ENCODE measurements at places on chromosomes 13 and 19.

DNA sequence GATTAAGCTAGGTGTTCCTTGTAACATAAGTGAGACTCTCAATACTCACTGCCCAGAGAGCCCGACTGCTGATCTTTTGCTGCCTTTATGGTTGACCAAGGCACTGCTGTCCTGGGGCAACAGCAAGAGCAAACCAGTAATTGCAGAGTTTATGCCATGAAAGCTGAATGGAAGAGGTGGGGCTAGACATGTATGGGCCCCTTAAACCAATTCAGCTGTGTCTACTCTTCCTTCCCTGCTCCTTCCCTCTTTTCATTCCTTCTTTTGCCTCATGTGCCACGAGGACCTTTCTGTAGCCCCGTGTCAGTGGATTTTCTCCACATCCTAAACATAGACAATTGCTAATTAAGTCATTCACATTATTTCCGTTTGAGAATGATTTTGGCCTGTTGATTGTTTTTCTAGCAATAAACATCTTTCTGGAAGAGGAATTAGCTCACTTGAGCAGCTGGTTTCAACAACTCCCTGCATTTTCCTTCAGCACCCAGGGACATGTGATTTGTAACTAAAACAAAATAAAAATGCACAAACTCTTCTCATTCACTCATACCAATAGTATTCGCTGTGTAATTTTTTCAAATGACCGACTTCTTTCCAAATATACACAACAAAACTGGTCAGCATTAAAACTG, 40.5 kb downstream of the RAP2A start:
- DNase-seq, result no peak

DNA sequence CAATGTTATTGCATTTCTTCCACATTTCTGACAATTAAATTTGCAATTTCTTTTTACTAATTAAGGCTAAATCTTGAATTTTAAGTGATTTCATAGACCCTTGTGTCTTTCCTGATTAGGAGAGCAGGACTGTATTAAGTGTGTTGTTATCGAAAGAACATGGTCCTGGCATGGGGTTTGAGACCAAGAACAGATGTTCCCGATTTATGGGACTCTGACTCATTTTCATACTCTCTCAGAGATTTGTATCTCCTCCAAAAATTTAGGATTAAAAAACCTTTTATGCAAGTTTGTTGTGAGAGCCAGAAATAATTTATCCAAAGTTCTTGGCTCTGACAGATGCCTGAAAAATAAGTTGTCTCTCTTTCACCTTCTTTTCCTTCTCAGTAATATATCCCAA, 589.3 kb upstream of the ARGLU1 start:
- DNase-seq, result no peak

- DNase-seq, result no peak
These were observed 9.3 kb upstream of the RUBCNL start for GRCh38 chr13:46396341-46396740.

GRCh38 chr19:15290166-15290565, 42.2 kb downstream of the BRD4 start:
- DNase-seq, result no peak

GRCh38 chr19:13029301-13029880, 34.1 kb downstream of the NFIX start:
- DNase-seq, result no peak

DNA sequence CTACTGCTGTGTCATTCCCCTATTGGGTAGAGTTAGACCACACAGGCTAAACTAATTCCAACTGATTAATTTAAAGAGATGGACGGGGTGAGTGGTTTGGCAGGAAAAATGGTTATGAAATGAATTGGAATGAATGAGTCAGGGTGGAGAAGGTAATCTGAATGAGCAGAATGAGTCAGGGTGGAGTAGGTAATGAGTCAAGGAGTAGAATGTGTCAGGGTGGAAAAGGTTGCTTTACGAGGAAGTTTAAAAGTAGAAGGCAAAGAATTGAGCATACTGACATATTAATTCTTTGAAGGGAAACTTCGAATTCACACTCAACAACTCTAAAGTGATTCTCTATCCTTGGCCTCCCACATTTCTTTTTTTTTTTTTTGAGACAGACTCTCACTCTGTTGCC, 12.7 kb upstream of the ZNF121 start:
- no peak for DNase-seq

DNA sequence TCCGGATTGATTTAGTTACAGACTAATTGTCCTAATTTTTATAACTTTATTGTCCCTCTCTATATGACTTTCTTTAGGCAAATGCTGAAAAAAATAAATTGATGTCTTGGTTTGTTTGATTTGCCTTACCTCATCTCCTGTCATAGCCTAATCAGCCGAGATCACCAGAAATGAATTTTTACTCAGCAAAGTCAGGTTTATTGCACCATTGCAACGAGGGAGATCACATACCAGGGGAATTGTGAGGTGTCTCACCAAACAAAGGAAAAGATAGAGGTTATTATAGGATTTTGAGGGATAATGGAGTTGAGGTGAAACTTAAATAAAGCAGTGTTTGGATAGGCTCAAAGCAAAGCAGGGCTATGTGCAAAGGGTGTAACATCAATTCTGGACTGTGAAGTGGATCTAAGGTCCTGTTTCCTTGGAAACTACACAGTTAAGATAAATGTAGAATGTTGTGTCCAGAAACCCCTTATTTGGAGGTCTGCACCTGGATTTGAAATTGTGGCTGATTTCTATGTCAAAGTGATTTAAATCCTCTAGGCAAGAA, 372.6 kb downstream of the OXGR1 start:
- DNase-seq, result no peak

- DNase-seq, result no peak
These were observed 35.4 kb downstream of the PCCA start for GRCh38 chr13:100124265-100124664.

GRCh38 chr19:44050740-44051649, 841 bp upstream of the ZNF223 start:
- DNase-seq, result no peak

DNA sequence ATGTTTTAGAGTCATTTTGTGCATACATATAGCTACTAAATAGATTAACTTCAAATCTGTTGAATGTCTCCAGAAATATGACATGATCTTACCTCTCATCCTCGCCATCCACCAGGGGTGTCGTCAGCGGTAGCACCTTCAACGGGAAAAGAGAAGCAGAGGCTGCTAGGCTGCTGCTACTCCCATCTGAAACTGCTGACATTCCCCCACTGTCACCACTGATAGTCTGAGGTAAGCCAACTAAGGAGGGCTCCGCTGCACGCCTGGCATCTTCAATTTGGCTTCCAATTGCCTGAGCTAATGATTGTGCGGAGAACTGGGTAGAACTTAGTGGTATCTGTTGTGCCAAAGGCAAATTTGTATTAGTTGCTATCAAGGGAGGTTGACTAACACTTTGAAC, 3.1 kb downstream of the TSC22D1 start:
- DNase-seq, result no peak

GRCh38 chr19:13396250-13397080, 109.8 kb downstream of the CACNA1A start:
- DNase-seq, result peak; percentile 28

DNA sequence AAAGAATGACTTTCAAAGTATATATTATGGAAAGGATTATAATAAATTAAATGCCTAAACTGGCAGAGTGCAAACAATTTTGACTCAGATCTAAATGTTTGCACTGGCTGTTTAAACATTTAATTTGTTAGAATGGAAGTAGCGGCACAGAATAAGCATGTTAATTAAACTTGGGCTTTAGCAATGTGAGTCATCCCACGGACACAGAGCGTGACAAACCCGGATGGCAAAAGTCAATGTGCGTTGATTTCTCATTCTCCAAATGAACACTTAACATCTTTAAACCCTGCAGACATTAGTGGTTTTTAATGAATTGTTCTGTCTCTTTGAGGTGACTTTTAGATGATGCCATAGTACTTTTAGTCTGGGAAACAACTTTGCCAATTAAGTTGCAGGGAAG, 38.4 kb downstream of the PCDH8 start:
- DNase-seq, result no peak

DNA sequence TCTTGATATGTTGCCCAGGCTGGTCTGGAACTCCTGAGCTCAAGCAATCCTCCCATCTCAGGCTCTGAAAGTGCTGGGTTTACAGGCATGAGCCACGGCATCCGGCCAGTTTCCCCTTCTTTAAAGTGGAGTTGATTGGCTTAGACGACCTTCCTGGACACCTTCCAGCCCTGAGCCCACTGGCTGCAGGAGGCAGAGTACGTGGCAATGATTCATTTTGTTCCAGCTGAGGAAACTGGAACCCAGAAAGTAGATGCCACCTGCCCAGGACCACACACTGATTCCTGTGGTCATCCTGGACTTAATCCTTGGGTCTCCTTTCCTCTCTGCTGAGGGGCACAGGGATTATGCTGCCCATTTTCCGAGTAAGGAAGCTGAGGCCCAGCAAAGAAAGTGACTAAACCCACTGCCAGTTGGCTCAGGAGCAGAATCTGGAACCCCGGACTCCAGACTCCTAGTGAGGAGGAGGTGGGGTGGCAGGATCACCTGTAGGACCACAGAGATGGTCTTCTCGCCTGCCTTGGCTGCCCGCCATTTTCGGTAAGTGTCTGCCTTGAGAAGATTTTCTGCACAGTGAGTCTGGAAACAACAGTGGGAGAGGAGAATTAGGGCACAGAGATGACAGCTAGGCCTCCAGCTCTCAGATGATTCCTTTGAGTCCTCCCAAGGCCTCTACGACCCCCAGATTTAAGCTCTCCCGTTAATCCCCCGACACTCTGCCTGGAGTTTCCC, 737 bp downstream of the XRCC1 start:
- DNase-seq, result no peak

GRCh38 chr19:47066376-47067214, 18.2 kb upstream of the TMEM160 start:
- DNase-seq, result no peak

- peak; percentile 44 for DNase-seq
These were observed 586 bp downstream of the MRI1 start for GRCh38 chr19:13764821-13765394.

DNA sequence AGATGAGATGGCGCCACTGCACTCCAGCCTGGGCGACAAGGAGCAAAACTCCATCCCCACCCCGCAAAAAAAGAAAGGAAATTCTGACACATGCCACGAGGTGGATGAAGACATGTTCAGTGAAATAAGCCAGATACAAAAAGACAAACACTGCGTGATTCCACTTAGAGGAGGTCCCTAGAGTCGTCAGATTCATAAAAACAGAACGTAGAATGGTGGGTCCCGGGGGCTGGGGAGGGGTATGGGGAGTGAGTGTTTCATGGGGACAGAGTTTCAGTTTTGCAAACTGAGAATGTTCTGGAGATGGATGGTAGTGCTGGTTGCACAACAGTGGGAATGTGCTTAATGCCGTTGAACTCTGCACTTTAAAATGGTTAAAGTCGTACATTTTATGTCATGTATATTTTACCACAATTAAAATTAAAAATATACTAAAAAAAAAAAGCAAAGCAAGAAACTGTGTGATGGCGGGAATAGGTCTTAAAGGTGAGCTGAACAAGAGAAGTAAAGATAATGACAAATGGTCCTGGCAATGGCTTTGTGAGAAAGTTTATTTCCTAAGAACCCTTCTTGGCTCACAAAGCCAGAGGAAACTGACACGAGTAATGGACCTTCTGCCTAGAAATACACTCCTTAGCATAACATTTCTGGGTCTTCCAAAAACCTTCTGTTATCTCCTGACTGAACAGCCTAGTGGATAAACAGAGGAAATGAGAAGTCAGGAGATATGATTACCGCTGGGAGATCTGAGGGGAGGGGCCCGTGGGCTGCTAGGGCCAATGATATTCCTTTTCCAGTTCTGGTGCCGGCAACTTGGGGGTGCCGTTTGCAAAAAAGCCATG, 4.2 kb upstream of the SPC24 start:
- DNase-seq, result no peak

GRCh38 chr13:23883255-23883654, 5.9 kb downstream of the MIPEP start:
- DNase-seq, result no peak

DNA sequence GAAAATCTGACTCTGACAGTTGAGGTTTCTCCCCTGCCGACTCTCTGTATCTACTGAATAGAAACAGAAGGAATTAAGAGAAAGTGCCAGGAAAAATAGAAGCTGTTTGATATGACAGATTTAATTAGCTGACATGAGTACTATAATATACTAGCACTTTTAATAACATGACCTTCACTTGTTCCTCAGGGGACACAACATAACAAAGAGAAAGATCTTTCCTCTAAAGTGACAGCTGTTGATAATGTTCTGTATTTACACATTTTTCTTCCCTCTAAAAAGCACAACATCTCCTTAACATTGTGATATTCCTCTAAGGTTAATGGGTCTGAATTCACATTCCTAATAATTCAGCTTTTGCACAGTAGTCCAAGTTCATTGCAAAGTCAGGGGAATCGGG, 1136.0 kb downstream of the PCDH17 start:
- no peak for DNase-seq

DNA sequence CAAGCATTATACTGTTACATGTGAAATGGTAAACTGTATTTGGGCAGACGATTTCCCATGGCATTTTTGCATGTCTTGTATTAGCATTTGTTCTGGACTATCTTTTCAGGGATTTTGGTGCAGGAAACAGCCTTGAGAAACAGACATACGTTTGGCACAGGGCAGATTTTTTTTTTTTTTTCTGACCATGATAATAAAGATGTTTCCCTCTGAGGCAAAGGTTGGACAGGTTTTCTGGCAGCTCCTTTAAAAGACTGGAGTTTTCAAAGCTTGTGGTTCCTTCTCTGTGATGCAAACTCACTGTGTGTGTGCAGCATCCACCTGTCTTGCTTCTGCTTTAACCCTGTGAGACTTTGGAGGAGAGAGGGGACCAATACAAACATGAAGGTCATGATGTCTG, 63.0 kb downstream of the NBEA start:
- DNase-seq, result no peak

- no peak for DNase-seq
These were observed 118.2 kb upstream of the SLC10A2 start for GRCh38 chr13:103184413-103184812.

- DNase-seq, result no peak
These were observed 1716.7 kb downstream of the SLITRK1 start for GRCh38 chr13:82165396-82166174.

DNA sequence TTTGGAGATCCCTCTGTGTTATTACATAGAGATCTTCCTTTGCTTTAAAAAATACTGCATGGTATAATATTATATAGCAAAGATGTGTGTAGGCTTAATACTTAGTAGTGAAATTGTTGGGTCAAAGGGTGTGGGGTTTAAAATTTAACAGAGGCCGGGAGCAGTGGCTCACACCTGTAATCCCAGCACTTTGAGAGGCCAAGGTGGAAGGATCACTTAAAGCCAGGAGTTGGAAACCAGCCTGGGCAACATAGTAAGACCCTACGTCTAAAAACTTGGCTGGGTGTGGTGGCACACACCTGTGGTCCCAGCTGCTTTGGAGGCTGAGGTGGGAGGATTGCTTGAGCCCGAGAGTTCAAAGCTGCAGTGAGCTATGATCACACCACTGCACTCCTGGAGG, 22.3 kb upstream of the CEBPA start:
- no peak for DNase-seq

Data from RPMI8226 (cell line).